Thoracic aorta (tissue), 2 donors: ENCODE measurements at places on chromosomes 4 and X.

DNA sequence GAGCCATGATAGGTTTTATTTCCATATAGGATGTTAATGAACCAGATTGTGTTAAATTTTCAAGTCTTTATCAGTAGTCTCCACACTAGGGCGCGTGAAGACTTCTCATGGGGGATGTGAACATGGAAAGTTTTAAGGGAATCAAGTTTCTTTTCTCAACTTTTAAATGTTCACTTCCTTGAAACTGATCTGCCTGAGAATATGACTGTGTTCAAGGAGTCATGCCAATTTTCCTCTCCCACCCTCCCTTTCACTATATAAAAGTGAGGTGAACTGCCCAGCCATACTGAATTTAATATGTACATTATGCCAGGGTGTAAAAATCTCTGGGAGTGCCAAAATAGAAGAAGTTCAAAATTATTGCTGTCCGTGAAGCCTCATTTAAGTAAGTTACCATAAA is 30.4 kb upstream of the HPGDS start:
- DNase-seq: no peak

GRCh38 chr4:88591787-88592599 is at the start of gene HERC3:
HERC3 (plus strand) TSS chr4:88592480; CDS start chr4:88605824, 13,344 bp downstream.
- DNase-seq: peak; percentile 71

- DNase-seq: no peak
Measured at GRCh38 chr4:99617374-99617773, 40.3 kb downstream of the C4orf54 start.

DNA sequence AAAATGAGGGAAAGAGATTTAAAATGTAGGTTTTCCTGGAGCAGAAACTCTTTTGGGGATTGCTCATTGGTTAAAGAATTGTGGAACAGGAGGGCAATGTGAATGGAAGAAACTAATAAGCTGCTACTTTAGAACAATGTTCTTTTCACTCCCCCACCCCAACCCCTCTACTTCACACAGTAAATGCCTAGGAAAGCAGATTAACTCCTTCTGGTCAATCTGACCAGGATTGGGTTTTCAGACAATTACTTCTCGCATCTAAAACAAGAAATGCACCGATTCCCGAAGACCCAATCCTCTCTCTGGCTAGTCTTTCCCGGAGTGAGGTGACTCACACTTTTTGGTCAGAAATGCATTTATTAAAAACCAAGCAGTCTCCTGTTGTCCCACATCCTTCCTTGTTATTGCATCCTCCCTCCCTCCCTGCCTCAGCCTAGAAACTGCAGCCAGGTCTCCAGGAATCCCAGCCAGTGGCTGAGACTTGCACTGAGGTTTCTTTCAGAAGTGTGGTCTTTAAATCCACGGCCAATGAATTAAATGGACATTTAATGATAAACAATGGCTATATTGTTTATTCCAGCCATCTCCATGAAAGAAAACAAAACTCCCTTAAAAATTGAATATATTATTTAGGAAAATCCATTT is 21.4 kb downstream of the MFAP3L start:
- no peak for DNase-seq

DNA sequence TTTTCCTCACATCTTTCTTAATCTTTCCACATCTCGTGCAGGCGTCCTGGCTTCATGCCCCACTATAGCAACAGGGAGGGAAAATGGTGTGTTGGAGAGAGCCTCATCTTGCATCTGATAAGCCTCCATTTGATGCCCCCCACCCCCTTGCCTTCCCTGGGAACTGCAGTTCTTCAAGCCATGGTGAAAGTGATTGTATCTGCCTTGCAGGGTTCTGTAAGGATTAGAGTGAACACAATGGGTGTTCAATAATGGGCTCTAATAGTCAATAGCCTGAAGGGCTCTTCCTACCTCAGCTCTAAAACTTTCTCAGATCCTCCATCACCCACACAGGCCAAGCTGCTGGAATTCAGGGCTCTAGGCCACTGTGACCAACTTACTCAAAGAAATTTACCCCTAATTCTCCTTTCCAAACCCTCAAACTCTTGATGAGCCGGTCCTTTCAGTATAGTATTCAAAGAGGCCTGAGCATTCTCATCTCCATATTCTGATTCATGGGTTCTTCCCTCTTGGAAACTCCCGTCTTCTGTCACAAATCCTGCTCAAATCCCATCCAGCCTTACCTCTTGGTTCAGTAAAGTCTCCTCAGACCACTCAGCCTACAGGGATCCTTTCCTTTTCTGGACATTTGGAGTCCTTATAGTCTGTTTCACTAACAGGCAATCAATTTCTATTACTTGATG is 128.3 kb upstream of the TRIM2 start:
- no peak for DNase-seq
